ENCODE measurements at places on chromosomes 6 and 20. TPM values are rescaled to one million over a fixed set of nuclear protein-coding genes. Genes with fewer than 3 reads are reported as not detected.

- peak overlapping the region; percentile 81 for H3K27ac ChIP-seq
- H3K4me1 ChIP-seq, result peaks cover 9% of the 10 kb centered on the region
- no peaks in the 10 kb centered on the region for H3K36me3 ChIP-seq
- H3K4me3 ChIP-seq, result peak overlapping the region; percentile 11
These were observed 47.0 kb upstream of the DST start for GRCh38 chr6:56689663-56690062.

DNA sequence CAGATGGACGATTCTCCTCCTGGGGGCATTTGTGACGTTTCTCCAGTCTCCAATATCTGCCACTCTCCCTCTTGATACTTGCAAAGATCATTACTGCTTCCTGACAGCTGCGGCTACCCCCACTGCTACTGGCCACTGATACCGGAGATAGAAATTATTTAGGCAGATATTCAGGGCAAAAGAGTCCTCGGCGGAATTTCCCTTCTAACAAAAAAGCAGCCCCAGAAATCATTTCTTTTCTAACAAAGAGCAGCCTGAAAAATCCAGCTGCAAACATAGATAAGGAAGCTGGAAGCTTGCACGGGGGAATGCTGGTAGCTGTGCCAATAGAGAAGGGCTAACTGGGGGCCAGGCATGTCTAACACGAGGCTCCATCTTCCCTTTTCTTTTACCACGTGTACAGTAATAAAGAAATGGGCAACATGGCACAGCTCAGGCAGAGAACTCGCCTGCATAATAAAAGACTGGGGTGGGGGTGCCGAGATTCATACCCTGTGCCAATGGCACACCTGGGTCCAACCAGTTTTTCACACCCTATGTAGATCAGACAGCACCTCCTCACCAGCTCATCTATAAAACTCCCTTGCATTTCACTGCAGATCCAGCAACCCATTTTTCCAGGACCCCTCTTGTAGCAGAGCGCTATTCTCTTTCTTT, 6.1 kb downstream of the TP53RK start:
- H3K36me3 ChIP-seq, result no peaks in the 10 kb centered on the region
- H3K27me3 ChIP-seq, result no peaks in the 10 kb centered on the region
- H3K27ac ChIP-seq, result no peak overlapping the region
- H3K4me1 ChIP-seq, result peaks cover 8% of the 10 kb centered on the region
- DNase-seq, result no peak

GRCh38 chr6:152100183-152100618, 292.7 kb downstream of the ESR1 start:
- H3K27ac ChIP-seq, result no peak overlapping the region
- no peaks in the 10 kb centered on the region for H3K4me1 ChIP-seq
- no peak overlapping the region for H3K4me3 ChIP-seq

Gene GPR63
- total RNA-seq, result 0.92 TPM

- DNase-seq, result no peak
- H3K36me3 ChIP-seq, result no peaks in the 10 kb centered on the region
- H3K4me3 ChIP-seq, result no peak overlapping the region
- no peaks in the 10 kb centered on the region for H3K27me3 ChIP-seq
These were observed 123.5 kb downstream of the PRL start for GRCh38 chr6:22173311-22173710.

GRCh38 chr20:41413169-41413568, 46.6 kb upstream of the EMILIN3 start:
- no peaks in the 10 kb centered on the region for H3K27me3 ChIP-seq
- peaks cover 4% of the 10 kb centered on the region for H3K36me3 ChIP-seq
- H3K4me3 ChIP-seq, result no peak overlapping the region
- no peak overlapping the region for H3K27ac ChIP-seq
- no peak for DNase-seq
- H3K4me1 ChIP-seq, result no peaks in the 10 kb centered on the region

Gene DNAJC5
- 25.0 TPM for total RNA-seq

DNA sequence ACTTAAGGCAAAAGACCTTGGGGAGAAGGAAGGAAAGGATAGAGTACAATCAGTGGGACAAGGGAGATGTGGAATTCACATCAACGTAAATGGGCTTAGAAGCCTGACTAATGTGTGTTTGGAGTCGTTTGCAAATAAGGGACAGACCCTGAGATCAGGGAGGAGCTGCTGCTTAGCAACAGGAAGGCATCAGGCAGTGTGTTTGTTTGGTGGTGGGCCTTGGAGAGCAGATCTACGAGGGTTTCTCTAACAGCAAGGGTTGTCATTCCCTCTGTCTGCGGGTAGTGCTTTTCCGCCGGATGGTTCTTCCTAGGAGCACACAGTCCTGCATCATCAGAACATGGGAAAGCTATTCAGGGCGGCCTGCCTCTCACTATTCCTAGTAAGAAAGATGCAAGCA, 40.4 kb downstream of the C6orf118 start:
- DNase-seq, result no peak
- no peaks in the 10 kb centered on the region for H3K36me3 ChIP-seq
- H3K27me3 ChIP-seq, result no peaks in the 10 kb centered on the region
- H3K27ac ChIP-seq, result no peak overlapping the region

Gene HLA-DQB2
- total RNA-seq, result not detected

DNA sequence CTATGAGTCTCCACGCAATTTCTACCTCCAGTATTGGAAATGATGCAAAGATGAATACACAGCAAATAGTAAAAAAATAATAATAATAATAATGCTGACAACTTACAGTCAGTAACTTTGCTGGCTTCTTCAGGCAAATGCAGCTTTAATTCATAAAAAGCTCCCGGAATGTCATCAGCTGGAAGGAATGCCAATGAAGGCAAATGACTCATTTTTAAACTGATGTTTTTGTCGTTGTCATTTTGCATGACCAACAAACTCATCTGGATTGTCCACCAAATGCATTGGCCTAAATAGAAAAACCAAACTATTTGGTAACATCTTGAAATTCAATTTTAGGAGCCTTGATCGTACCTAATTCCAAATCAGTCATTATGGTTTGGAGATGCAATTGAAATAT, 217.1 kb downstream of the ALDH8A1 start:
- DNase-seq, result no peak
- H3K4me1 ChIP-seq, result no peaks in the 10 kb centered on the region
- H3K36me3 ChIP-seq, result no peaks in the 10 kb centered on the region

Gene GSTA3
- not detected for total RNA-seq

- peaks cover 9% of the 10 kb centered on the region for H3K4me1 ChIP-seq
- no peak for DNase-seq
- no peak overlapping the region for H3K4me3 ChIP-seq
- H3K36me3 ChIP-seq, result no peaks in the 10 kb centered on the region
- H3K27ac ChIP-seq, result no peak overlapping the region
- H3K27me3 ChIP-seq, result no peaks in the 10 kb centered on the region
These were observed 22.9 kb downstream of the ADTRP start for GRCh38 chr6:11755725-11756124.

Gene SLC22A23
- 15.5 TPM for total RNA-seq

GRCh38 chr6:3899061-3899460, 49.9 kb downstream of the FAM50B start:
- H3K4me1 ChIP-seq, result no peaks in the 10 kb centered on the region
- H3K36me3 ChIP-seq, result no peaks in the 10 kb centered on the region
- no peak overlapping the region for H3K4me3 ChIP-seq
- DNase-seq, result no peak
- no peak overlapping the region for H3K27ac ChIP-seq

DNA sequence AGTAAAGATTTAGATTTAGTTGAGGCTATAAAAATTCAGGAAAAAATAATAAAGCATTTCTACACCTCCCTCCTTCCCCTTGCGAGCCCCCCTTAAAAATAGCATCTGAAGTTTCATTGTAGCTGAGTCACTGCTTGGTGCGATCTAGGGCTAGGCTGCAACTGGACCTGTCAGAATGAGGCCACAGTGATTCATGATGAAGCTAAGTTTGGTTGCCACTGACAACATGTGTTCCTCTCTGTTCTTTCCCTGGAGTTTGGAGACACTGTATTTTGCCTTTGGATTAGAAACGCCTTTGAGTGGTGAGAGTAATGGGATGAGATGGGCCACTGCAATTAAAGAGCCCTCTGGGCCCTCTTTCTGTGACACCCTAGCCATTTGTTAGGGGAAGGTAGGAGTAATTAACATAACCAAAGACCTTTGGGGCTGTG, 334.1 kb downstream of the NRN1 start:
- H3K4me1 ChIP-seq, result no peaks in the 10 kb centered on the region
- H3K4me3 ChIP-seq, result no peak overlapping the region
- H3K27ac ChIP-seq, result no peak overlapping the region
- DNase-seq, result no peak
- H3K36me3 ChIP-seq, result no peaks in the 10 kb centered on the region

- no peak overlapping the region for H3K27ac ChIP-seq
- DNase-seq, result no peak
- no peaks in the 10 kb centered on the region for H3K4me1 ChIP-seq
- no peaks in the 10 kb centered on the region for H3K36me3 ChIP-seq
- H3K27me3 ChIP-seq, result no peaks in the 10 kb centered on the region
These were observed 13.5 kb upstream of the NOL4L start for GRCh38 chr20:32598606-32599005.

DNA sequence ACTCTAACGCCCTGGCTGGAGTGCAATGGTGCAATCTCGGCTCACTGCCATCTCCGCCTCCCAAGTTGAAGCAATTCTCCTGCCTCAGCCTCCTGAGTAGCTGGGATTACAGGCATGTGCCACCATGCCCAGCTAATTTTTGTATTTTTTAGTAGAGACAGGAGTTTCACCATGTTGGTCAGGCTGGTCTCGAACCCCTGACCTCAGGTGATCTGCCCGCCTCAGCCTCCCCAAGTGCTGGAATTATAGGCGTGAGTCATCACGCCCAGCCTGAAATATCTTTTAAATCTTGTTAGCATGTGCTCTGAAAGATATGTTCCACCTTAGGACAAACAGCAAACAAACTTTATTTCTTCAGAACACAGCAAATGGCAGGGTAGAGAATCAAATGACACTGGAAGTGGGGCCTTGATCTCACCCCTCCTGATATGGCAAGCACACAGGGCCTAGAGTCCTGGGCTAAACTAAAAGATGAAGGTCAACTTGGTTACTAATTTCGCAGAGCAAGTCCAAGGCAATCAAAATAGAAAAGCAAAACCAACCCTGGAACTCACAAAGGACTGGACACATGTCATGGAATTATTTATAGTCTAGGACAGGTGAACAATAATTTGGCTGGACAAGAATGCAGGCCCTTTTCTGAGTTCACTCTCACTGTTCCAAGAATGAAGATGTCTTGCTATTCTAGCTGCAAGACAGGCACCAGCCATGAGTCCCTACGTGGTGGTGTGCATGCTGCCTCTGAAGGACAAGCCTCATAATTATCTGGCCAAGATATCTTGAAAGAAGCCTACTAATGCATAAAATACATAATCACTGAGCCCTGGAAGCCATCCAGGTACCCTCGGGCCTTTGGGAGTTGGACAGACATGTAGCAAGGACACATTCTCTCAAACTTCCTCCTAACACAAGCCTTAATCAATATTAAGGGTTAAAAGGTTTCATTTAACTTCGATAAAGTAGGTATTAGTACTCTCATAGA, 35.6 kb downstream of the B4GALT5 start:
- H3K27me3 ChIP-seq, result no peaks in the 10 kb centered on the region
- no peak for DNase-seq
- peaks cover 55% of the 10 kb centered on the region for H3K4me1 ChIP-seq
- H3K4me3 ChIP-seq, result no peak overlapping the region

GRCh38 chr20:16701296-16701695, 28.5 kb upstream of the SNRPB2 start:
- no peak for DNase-seq
- H3K4me1 ChIP-seq, result no peaks in the 10 kb centered on the region
- no peak overlapping the region for H3K4me3 ChIP-seq
- H3K36me3 ChIP-seq, result no peaks in the 10 kb centered on the region
- no peaks in the 10 kb centered on the region for H3K27me3 ChIP-seq

DNA sequence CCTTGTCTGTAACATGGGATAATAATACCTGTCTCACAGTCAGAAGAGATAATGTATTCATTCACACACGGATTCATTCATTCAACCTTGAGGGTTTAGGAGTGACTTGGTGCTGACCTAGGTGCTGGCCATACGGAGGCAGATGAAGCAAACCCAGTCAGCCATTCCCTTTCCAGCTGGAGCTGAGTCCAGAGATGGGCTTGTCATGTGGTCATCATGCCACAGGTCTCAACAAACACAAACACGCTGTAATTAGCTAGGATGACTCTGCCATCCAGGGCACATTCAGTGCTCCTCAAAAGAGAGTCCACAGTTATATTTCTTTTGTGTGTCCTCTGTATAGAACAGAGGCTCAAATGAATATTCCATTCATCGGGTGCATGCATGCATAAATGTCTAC, 19.5 kb upstream of the PRELID3B start:
- DNase-seq, result no peak
- H3K4me1 ChIP-seq, result no peaks in the 10 kb centered on the region
- H3K4me3 ChIP-seq, result no peak overlapping the region
- H3K27me3 ChIP-seq, result no peaks in the 10 kb centered on the region
- no peak overlapping the region for H3K27ac ChIP-seq
- H3K36me3 ChIP-seq, result no peaks in the 10 kb centered on the region

DNA sequence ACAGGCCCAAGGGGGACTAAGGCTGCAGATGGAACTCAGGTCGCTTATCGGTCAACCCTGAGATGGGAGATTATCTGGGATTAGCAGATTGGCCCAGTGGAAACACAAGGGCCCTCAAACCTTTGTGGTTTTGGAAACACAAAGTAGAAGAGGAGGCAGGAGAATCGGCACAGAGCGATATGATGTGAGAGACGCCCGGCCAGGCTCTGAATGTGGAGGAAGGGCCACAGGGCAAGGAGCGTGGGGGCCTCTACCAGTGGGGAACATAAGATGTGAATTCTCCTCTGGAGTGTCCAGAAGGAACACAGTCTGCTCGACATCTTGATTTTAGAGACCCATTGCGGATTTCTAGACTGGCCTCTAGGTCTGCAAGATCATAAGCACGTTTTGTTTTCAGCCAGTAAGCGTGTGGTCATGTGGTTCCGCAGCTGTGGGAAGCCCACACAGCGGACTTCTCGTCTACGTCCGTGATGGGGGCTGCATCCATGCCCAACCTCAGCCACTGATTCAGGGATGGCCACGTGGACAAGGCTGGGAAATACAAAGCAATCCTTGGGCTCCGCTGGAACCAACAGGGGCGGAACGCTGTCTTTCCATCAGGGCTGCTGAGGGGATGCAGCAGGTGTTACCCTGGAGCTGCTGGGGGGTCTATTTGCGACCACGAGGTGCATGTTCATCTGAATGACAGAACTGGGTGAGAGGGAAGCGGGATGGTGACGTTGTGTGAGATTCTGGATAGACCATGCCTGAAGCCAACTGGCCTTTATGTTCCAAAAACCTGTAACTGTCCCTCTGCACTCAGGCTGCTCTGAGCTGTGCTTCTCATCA, 127.6 kb upstream of the PMEPA1 start:
- H3K36me3 ChIP-seq, result no peaks in the 10 kb centered on the region
- H3K27me3 ChIP-seq, result no peaks in the 10 kb centered on the region
- no peak overlapping the region for H3K4me3 ChIP-seq
- no peaks in the 10 kb centered on the region for H3K4me1 ChIP-seq

Gene UNC5CL
- total RNA-seq, result 7.2 TPM

All from pancreas (tissue), 10 donors.